ENCODE measurements at places on chromosomes 3 and 15.

DNA sequence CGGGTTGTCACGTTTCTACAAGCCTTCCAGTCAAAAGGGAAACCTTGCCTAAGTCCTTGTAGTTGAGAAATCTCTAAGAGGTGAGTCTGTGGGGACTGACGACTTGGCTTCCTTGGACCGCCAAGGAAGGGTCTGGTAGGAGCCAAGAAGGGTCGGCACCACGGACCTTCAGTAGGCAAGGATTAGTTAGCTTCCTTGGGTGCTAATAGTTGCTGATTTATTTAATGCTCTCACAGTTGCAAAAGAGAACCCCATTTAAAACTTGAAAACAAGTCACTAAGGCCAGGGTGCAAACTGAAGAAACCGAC, 361 bp upstream of the LCMT2 start:
- no peak for DNase-seq

- DNase-seq, result no peak
These were observed 274.1 kb downstream of the OTOL1 start for GRCh38 chr3:161770484-161771386.

DNA sequence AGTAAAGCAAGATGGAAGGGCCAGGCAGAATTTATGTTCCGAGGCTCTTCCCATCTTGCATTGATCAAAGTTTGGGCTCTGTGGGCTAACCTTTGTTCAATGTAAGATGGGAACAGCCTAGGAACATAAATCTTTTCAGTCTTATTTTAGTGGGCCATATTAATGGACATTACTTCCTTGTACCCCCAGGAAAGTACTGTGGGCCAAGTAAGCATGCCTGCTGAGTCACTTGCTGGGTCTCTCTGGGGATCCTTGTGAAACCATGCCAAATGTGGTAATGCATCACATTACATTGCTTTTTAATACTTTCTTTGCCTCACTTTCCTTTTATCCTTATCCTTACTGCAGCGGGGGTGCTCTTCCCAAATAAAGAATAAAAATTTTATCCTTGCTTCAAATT, 349.5 kb upstream of the POU1F1 start:
- DNase-seq, result no peak

DNA sequence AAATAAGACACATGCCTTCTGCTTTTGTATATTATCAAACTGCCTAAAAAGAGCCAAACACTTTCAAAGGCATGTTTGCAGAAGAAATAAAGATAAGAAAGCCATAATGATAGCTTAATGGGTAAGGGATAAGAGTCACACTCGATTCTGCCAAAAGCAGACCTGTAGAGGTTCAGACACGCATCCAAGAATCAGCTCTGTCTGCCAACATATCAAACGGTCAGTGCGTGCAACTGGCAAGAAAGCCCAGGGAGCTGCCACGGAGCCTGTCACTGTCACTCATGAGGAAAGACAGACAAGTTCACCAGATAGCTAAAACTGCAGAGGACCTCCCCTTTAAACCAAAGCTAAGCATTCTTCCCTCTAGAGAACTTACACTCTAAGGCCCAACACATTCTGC, 23.2 kb downstream of the DCP1A start:
- no peak for DNase-seq

DNA sequence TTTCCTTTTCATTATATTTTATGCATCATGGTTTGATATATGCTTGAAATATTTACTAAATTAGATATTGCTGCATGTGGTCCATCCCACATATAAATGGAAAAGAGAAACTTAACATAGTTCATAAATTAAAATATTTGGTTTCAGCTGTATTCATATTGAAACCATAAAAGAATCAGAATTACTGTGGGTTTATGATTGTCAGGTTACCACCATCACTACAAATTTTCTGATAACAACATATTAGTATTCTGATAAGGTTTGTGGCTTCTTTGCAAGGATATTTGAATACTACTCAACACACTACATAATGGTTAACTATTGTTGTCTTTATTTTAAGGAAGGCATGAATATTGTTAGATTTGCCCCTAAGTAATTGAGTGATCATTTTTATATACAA, 235.5 kb downstream of the UBE2E2 start:
- DNase-seq, result no peak

- DNase-seq, result peak; percentile 84
These were observed 41.4 kb upstream of the UMPS start for GRCh38 chr3:124688581-124689454.

DNA sequence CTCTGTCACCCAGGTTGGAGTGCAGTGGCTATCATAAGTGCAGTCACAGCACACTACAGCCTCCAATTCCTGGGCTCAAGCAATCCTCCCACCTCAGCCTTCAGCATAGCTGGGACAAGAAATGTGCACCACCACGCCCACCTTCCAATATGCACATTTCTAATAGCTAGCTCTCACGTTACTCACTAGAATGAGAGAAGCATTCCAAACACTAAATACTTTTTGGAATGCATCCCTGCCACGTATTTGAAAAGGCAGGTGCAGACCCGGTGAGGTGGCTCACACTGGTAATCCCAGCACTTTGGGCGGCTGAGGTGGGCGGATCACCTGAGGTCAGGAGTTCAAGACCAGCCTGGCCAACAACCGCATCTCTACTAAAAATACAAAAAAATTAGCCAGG, 7.6 kb upstream of the TCF12 start:
- no peak for DNase-seq

- DNase-seq, result no peak
These were observed 20.2 kb downstream of the DUOX2 start for GRCh38 chr15:45093622-45094357.

DNA sequence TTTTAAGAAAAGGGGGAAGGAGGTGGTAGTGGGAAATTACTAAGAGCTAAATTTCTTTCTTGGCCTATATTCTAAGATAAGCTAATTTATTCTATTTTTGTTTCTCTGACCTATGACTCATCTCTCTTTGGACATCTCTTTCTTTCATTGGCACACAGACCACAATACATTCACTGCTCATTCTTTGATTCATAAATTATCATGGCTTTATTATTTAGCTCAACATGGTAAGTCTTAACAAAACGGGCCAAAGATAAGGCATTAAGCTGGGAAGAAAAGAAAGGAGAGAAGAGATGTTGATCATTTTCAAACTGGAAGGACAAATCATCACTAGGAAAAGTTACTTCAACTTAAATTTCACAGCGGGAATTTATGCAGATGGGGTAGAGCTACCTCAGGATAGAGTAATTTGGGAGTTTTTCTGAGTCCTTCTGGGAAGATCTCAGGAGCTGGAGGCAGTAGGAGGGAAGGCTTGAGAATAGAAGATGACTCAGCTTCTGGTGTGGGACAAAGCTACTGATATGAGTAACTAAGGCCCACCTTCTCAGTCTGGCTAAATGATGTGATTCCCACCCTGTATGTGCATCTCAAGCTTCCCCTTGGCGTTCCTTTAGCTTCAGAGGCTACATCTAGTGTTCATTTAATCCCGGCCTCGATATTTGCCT, 7.5 kb upstream of the ALCAM start:
- no peak for DNase-seq

DNA sequence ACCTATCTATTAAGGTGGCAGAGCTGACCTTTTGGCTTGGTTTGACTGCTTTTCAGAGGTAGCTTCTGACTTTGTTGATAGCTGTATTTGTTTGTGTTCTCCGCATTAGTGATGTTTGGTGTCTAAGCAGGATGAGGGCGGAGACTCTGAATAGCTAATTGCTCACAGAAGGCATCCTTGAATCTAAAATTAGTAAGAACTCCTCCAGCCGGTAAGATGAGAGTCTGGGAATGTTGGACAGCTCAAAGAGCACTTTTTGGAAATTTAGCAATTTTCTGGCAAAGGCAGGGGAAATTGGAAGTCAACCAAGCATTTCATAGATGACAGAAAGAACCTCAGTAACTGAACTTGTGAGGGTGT, 174.1 kb downstream of the KLHL25 start:
- DNase-seq, result no peak

DNA sequence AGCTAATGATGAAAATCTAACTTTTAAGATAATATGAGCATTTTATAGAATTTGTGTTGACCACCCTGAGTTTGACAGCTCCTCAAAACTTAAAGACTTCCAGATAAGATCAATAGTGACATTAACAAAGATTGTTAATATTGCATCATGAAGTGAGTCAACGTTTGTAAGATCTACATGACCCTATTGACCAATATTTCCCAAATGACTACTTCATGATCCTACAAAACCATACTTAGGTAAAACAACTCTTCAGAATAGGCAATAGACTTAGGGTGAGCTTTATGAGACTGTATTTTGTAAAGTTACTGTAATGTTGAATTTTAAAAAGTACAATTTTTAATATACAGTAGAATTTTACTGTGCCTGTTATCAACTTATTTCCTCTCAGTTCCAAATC, 422.7 kb upstream of the ALCAM start:
- DNase-seq, result no peak

GRCh38 chr15:52164631-52165265, 26.4 kb downstream of the GNB5 start:
- DNase-seq, result no peak

- DNase-seq, result no peak
These were observed 39.6 kb downstream of the GPR156 start for GRCh38 chr3:120245386-120245785.

DNA sequence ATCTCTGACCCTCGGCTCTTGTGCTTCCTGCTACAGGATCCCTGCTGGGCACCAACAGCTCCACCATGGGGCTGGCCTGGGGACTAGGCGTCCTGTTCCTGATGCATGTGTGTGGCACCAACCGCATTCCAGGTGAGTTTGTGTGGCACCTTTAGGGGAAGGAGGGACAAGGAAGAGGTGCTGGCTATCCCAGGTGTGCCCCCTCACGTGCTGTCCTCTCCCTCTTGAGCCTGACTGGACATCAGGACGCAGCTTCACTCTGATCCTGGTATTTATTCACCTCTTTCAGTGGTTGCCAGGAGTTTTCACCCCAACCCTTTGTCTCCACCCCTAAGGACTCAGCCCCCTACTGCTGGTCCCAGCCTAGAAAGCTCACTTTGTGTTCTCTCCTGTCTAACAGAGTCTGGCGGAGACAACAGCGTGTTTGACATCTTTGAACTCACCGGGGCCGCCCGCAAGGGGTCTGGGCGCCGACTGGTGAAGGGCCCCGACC, 960 bp downstream of the THBS1 start:
- peak; percentile 81 for DNase-seq

DNA sequence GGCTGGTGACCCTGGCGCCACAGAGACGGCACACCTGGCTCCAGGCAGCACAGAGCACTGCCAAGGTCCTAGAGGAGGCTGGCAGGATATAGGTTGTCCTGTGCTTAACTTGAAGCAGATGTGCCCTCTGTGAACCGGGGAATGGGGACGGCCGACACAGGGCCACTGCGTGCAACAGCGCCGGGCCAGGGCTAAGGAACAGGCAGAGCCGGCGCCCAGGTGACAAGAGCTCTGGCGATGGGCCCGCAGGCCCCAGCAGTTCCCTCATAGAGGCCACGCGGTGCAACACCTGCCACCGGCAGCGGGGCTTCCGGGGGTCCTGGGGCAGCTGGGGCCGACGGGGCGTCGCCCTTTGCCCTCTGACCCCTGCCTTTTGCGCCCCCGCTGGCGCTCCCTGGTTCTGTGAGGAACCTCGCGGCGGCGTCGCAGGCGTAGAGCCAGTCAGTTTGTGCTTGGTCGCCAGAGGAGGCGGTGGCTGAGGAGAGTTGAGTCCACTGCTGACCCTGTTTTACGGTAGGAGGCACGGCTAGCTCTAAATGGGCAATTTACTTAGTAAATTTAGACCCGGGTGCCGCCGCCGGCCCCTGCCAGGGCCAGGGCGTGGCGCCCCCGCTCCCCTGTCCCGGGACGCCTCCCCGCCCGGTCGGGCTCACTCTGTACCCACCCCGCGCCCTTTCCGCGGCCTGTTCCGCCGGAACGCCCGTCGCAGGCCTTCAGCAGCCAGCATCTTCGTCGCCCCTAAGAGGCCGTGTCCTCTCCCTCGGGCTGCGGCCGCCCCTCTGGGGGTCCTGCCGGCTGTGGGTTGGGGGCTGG, at the start of gene NPAP1:
TSS of gene NPAP1 (plus strand) at position 444 of the 813 bp plus-strand sequence. CDS start at position 537, 93 bp downstream.
- no peak for DNase-seq

GRCh38 chr3:139560411-139560810, 20.9 kb upstream of the RBP1 start:
- no peak for DNase-seq

- no peak for DNase-seq
These were observed 396.8 kb upstream of the TBL1XR1 start for GRCh38 chr3:177594096-177594495.

- peak; percentile 48 for DNase-seq
These were observed 1.2 kb downstream of the MEX3B start for GRCh38 chr15:82044373-82045178.

- no peak for DNase-seq
These were observed 62.9 kb upstream of the XCR1 start for GRCh38 chr3:46090161-46090591.

GRCh38 chr3:63908081-63908736, 4.0 kb downstream of the SCAANT1 start:
- DNase-seq, result no peak

- peak; percentile 80 for DNase-seq
These were observed 125.3 kb upstream of the CHRNA7 start for GRCh38 chr15:31905054-31905453.

DNA sequence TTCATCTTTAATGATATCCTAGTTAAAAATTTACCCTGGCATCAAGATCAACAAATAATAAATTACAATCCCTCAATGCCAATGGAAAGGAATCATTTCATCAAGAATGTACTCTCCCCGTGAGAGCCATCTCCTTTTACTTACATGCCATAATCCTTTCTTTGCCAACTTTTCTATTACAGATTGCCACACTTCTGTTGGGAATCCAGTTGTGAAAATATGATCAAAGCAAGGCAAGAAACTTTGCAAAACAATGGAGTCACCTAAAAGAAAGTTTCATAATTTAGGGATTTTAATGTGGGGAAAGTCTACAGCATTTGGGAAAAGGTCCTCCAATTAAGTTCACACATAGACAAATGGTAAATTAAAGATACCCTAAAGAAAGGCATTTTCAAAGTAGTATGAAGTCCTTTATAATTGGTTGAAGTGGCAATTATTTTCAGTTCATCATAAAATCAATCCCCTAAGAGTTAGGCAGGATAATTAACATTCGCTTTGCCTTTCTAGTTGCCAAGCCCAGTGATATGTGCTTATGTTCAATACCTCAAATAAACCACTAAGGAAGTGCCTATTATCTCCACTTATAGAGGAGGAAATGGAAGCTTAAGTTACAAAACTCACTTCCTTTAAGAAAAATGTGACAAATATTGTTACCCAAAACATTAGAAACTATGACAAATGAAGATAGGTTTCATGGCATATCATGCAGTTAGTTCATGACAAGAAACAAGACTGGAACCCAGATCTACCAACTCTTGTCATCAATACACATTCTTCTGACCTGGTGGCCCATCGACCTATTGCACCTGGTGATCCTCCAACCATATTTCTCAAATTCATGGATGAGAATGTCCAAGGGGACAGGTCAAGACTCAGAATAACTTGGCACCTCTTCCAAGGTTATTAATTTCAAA, 49.1 kb downstream of the TRANK1 start:
- no peak for DNase-seq

Measured in left colon (tissue), 2 donors.